ENCODE measurements at places on chromosomes 16 and 17. TPM values are rescaled to one million over a fixed set of nuclear protein-coding genes. Genes with fewer than 3 reads are reported as not detected.

- no peak for DNase-seq
Observed at GRCh38 chr17:50432125-50432762, 6.2 kb downstream of the ACSF2 start.

DNA sequence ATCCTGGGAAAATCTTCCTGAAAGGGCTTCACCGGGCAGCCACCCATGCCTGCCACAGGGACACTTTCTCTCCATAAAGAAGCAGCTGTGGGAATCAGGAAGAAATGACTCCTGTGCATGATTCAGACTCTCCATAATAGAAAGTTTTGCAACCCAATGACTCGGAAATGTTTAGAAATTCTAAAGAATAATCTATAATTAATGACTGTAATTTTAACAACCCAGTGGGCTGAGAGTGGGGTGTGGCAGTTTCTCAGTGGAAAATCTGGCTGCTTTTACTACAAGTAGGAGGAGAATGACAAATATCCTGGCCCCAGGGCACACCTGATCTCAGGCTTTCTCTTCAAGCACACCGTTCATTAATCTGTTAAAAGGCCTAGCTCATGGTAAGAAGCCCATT lies 25.7 kb downstream of the IRF8 start:
- DNase-seq = no peak

DNA sequence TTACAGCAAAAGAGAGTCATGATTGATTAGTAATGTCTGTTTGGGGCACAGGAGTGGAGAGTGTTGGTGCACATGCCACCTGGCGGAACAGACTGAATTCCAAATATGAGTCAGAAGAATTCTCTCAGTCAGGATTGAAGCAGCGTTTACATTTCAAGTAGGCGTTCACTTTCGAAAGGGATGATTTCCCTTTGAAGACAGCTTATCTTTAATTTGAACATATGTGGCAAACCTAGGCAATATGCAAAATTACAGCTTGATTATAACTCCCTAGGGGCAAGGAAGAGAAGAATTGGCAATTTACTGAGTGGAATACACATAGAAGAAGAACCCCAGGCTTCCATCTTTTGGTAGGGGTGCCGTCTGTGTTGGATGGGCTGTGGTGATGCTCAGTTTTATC lies 235.8 kb downstream of the HAPSTR1 start:
- no peak for DNase-seq

GRCh38 chr16:9415545-9415944 lies 324.1 kb downstream of the HAPSTR1 start:
- no peak for DNase-seq

DNA sequence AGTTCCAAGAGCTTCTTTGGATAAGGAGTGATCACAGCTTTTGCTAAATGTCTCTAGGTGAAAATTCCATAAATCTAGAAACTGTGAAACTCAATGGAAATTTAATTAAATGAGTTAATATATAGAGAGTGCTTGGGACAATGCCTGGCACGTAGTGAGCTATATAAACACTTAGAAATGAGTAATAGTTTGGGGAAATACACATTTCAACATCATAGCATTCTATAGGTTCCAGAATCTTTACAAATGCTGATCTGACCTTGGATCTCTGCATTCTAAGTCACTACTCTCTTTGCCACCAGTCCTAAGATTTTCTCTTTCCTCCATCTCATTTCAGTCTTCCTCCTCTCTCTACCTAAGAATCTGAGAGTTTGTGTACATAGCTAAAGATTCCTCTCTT lies 175.6 kb downstream of the SOX9 start:
- peak; percentile 2 for DNase-seq

The CLEC18A gene
- 0.10 TPM for total RNA-seq

The SCARF1 gene
- 0.20 TPM for total RNA-seq

All from RPMI7951 (cell line).